ENCODE measurements at places on chromosomes 1 and 21.

GRCh38 chr1:55262822-55263221 is 47.7 kb upstream of the USP24 start:
- no peak for DNase-seq

DNA sequence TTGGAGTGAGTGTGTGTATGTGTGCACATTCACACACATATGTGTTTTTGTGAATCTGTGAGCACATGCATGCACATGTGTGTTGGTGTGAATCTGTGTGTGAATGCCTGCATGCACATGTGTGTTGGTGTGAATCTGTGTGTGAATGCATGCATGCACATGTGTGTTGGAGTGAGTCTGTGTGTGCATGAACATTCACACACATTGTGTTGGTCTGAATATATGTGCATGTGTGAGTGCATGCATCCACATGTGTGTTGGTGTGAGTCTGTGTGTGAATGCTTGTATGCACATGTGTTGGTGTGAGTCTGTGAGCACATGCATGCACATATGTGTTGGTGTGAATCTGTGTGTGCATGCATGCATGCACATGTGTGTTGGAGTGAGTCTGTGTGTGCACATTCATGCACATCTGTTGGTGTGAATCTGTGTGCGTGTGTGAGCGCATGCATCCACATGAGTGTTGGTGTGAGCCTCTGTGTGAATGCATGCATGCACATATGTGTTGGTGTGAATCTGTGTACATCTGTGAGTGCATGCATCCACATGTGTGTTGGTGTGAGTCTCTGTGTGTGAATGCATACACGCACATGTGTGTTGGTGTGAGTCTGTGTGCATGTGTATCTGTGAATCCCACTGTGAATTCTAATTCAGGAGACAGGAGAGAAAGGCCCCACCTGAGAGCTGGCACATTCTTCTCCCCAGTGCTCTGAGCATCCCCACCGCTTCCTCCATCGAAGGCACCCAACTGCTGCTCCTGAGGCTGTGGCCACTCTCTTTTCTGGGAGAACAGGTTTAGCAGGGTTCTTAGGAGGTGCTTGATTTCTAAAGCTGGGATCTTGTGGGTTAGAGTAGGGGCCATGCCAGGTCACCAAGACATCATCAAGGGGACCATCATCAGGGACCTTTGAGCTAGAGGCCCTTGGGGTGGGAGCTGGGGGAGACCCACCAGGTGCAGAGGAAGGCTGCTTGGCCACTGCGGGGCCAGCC is 117.5 kb upstream of the ARHGEF16 start:
- DNase-seq, result no peak

DNA sequence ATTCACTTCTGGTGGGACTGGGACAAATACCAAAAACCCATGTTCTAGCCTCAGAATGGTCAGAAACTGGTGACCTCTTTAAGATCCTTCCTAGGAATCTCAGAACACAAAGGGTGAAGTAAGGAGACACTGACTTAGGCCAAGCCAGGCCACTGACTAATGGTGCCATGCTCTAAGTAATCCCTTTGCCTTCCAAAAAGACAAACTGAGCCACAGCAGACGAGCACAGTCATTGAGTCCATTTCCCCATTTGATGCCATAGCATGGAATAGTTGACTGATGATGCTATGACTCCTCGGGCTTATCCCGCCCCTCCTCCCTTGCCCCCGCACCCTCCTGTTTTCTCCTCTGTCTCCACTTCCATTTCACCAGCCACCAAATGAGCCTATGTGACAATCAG is 145.8 kb upstream of the ZNF648 start:
- no peak for DNase-seq

DNA sequence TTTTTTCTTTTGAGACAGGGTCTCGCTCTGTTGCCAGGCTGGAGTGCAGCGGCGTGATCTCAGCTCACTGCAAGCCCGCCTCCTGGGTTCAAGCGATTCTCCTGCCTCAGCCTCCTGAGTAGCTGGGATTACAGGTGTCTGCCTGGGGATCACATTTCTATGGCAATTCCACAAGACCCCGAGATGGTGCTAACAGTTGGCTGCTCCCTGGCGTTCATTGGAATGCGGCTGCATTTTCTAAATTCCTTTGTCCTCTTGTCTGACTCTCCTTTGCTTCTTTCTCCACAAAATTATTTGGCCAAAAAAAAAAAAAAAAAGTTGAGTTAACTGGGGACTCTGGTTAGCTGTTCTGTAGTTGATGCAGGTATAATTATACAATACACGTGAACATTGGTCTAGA is 176.4 kb downstream of the ETS2 start:
- no peak for DNase-seq

- DNase-seq, result no peak
Measured at GRCh38 chr1:6329851-6330250, 63.7 kb downstream of the ACOT7 start.

- no peak for DNase-seq
Measured at GRCh38 chr1:99731384-99731783, 35.1 kb downstream of the FRRS1 start.

DNA sequence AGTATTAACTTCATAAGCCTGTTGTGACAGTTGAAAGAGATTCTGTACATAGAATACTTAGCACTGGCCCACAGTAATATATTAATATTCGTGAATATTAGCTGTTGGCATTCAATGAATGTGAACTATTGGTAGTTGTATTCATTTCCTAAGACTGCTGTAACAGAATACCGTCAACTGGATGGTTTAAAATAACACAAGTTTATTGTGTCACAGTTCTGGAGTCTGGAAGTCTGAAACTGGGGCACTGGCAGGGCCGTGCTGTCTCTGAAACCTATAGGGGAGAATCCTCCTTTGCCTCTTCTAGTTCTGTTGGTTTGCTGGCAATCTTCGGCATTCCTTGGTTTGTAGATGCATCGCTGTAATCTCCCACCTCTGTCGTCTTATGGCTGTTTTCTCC is 47.5 kb downstream of the OLFML3 start:
- no peak for DNase-seq

- DNase-seq, result no peak
Measured at GRCh38 chr1:58206749-58207148, 339.8 kb downstream of the OMA1 start.

- no peak for DNase-seq
Measured at GRCh38 chr1:160823296-160823695, 27.3 kb downstream of the LY9 start.
